ENCODE measurements at places on chromosomes 12 and 14. TPM values are rescaled to one million over a fixed set of nuclear protein-coding genes. Genes with fewer than 3 reads are reported as not detected.

- no peak for ATAC-seq
Measured at GRCh38 chr12:115008929-115009328, 325.0 kb upstream of the TBX3 start.

GRCh38 chr14:100979079-100979478 is 75.6 kb upstream of the RTL1 start:
- ATAC-seq, result no peak

GRCh38 chr12:52391618-52392002 is 6.2 kb upstream of the KRT84 start:
- no peak for ATAC-seq

- ATAC-seq, result no peak
Measured at GRCh38 chr12:120845696-120846095, 58.5 kb downstream of the SPPL3 start.

- ATAC-seq, result no peak
Measured at GRCh38 chr14:96060186-96060933, 21.2 kb downstream of the C14orf132 start.

DNA sequence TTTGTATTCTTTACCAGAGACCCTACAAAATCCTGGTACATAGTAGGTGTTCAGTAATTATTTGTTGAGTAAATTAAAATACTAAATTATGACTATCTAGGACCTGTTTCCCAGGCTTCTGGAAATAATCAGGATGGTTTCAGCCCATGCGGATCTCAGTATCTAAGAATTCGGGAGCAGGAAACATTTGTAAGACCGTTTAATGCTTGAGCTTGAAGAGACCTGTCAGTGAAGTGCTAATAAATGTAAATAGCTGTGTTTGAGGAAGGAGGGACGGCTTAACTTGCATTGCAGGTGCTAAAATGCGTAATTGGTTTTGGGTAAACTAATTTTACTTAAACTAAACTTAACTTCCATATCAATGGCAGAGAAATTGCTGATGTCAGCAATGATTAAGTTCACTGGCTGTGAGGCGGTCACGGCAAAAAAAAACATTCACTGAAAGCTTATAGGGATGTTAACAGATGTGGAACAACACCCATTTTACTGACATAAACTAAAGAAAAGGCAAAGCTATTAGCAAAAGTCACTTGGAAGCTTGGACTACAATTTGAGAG is 28.6 kb upstream of the AEBP2 start:
- ATAC-seq, result peak; percentile 61

DNA sequence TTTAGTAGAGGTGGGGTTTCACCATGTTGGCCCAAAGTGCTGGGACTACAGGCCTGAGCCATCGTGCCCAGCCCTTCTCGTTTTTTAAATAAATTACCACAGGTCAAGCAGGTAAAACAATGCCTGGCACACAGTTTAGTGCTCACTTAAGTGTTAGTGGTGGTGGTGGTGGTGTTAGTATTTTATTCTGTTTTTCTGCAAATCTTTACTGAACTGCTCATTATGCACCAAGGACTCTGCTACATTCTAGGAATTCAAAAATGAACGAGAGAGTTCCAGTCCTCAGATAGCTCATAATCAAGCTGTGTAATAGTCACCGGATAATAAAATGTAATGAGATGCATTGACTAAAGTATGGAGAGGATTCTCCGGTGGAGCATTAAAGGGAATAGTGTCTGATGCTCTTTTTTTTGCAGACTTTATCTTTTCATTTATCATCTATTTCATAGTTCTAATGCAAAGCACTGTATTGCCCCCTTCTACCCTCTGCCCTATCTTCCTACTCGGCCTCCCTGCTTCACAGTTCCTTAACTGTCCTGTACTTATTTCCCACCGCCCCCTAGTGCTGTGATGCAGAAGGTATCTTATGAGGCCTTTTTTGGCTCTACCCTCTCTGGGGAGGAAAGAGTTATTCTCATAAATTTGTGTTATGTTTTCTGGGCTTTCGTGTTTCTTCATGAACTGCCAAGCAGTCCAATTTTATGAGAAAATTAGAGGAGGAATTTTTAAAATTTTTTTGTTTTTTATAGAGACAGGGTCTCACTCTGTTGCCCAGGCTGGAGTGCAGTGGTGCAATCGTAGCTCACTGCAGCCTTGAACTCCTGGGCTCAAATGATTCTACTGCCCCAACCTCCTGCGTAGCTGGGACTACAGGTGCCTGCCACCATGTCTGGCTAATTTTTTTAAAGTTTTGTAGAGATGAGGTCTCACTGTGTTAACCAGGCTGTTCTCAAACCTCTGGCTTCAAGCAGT is 1.0 kb downstream of the ITFG2 start:
- peak; percentile 43 for ATAC-seq

DNA sequence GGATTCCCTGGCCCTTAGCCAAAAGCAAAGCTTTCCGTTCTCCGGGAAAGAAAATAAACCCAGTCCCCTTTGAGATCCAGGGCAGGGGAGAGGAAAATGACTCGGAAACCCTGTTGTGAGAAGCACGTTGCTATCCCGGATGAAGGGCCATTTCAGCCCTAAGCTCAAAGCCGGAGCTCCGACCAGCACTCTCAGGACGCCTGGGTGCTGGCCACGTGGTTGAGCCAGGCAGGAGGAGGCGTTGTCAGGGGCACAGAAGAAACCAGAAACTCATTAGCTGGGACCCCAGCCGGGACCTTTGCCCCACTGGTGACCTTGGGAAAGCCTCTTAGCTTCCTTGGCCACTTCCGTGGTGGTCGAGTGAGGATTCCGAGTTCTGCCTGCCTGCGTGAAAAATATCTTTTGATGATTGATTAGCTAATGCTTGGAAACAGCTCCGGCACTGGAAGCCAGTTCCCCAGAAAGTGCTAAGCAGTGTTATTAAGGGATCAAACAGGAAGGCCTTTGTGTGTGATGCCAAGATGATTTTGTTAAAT is 57.6 kb upstream of the FZD10 start:
- peak; percentile 34 for ATAC-seq

Gene IL26
- total RNA-seq, result not detected

Gene TMEM63C
- total RNA-seq, result 4.7 TPM

Gene PZP
- not detected for total RNA-seq

Data from esophagus mucosa (tissue), 1 donor.